ENCODE measurements at places on chromosomes 3 and 15.

- DNase-seq, result peak; percentile 91
These were observed 22.0 kb downstream of the TRPM1 start for GRCh38 chr15:31079519-31079918.

- DNase-seq, result peak; percentile 82
These were observed 976 bp downstream of the DIS3L start for GRCh38 chr15:66294157-66294931.

GRCh38 chr3:63662500-63662899 is 10.0 kb downstream of the SNTN start:
- DNase-seq, result no peak

GRCh38 chr3:51099794-51100535 is 285.1 kb upstream of the MANF start:
- DNase-seq, result peak; percentile 50

DNA sequence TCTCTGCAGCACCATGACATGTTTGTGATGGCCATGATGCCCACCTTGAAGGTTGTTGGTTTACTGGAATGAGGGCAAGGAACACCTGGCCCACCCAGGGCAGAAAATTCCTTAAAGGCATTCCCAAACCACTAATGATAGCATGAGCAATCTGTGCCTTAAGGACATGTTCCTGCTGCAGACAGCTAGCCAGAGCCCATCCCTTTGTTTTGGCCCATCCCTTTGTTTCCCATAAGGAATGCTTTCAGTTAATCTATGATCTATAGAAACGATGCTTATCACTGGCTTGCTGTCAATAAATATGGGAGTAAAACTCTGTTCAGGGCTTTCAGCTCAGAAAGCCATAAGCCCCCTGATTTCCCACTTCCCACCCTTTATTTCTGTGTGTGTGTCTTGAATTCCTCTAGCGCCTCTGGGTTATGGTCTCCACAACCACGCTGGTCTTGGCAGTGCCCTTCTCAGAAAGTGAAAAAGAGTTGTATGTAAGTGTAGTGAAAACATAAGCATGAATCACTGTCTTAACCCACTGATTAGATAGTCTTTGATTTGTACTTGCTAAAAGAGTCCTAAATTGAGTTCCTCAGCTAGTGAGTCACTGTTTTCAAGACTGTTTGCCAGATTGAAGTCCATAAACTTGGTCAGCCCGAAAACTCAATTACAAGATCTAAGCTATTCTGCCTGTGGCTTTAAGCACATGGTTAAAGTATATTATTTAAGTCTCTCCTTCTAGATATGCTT is 19.0 kb upstream of the CCR2 start:
- DNase-seq, result peak; percentile 75

- no peak for DNase-seq
These were observed 46.9 kb downstream of the CHSY1 start for GRCh38 chr15:101204739-101205535.

DNA sequence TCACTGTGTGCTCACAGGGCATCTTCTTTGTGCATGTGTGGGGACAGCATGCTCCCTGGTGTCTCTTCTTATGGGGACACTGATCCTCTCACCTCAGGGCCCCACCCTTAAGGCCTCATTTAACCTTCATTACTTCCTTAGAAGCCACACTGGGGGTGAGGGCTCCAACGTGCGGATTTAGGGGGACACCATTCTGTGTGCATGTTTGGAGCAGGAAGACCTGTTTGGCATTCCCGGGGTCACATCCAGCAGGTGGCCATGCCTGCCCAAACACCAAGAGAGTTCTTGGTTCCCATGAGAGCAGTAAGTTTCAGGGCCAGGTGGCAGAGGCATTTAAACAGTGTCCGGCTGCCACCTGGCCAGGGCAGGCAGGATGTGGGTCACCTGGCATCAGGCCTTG is 24.8 kb downstream of the PRR20G start:
- DNase-seq, result no peak

DNA sequence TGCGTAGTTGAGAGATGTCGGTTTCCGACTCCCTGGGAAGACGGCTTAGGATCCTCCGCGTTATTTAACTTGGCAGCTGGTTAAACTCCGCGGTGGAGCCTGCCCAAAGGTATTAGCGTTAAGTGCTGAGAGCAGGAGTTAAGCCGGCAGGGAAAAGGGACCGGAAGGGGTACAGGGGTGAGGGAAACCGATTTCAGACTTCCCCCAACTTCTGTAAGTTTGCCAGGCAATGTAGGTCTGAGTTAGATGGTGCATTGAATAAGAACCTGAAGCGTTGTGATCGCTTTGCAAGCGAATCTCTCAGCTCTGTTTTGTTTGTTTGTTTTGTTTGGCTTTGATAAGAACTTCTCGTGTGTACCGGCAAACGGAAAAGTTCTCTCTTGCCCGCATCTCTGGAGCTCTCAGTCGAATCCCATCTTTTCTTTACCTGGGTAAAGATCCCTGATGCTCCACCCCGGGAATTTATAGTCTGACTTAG is 6.0 kb upstream of the FEZF2 start:
- DNase-seq, result no peak

DNA sequence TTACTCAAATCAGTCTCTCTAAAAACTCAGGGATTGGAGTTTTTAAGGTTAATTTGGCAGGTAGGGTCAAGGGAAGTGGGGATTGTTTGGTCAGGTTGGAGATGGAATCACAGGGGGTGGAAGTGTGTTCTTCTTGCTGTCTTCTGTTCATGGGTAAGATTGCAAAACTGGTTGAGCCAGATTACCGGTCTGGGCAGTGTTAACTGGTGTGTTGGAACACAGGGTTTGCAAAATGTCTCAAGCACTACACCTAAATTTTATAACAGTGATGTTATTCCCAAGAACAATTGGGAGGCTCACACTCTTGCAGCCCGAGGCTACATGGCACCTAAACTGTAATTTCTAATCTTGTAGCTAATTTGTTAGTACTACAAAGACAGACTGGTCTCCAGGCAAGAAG is 425.4 kb downstream of the PLOD2 start:
- no peak for DNase-seq

DNA sequence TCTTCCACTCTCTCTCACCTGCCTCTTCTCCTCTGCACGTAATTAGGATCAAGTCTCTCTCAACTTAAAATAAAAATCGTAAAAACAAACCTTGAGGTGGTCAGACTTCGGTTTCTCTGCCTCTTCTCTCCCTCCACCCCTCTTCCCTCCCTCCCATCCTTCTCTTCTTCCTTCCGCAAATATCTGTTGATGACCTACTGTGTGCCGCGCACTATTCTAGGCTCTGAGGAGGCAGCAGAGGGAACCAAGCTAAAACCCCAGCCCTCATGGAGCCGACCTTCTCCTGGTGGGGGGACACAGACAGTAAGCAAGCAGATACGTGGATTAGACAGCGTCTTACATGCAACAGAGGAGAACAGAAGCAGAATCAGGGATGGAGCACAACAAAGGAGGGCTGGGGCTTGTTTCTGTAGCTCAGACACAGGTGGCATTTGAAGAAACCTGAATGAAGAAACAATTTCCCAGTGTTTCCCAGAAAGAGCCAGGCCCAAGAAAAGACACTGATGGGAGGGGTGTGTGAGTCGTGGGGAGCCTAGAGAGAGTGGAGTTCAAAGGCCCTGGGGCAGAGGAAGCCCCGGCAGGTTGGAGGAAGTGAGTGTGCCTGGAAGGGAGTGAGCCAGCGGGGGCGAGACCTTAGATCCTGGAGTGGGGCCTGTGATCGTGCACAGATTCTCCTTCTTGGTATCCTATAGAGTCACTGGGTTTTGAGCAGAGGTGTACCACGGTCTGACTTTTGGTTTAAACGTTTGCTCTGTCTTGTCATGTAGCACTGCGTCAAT is 80.5 kb downstream of the TOP2B start:
- DNase-seq, result no peak

DNA sequence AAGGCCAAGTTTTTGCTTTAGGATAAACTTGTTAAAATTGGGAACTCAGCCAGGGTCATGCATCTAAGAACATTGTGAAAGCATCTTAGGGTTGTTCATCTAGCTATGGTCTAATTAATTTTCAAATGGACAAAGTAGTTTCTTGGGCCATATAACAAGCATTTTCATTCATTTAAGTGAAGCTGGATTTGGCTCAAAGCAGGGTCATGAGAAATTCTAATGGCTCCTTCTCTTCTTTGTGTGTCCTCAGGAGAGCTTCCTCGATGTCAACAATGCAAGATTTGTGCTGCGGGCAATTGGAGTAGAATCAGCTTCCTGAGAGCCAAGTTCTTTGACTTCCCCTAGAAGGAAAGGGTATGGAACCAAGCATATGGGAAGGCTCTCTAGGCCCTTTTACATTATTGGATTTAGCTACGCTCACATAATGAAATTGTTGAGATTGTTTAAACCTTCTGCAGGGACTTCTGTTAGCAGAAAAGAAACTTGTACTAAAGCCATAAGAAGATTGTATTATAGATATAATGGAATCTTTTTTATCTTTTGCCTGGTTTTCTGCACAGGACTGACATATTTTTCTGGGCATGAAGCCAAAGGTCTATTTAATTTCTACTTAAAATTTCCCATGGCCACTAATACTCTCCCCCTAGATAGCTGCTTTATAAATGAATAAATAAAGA is 1.8 kb upstream of the SAMMSON start:
- peak; percentile 33 for DNase-seq

Data from iris pigment epithelial cell (primary cell).